ENCODE measurements at places on chromosomes 7 and 10.

DNA sequence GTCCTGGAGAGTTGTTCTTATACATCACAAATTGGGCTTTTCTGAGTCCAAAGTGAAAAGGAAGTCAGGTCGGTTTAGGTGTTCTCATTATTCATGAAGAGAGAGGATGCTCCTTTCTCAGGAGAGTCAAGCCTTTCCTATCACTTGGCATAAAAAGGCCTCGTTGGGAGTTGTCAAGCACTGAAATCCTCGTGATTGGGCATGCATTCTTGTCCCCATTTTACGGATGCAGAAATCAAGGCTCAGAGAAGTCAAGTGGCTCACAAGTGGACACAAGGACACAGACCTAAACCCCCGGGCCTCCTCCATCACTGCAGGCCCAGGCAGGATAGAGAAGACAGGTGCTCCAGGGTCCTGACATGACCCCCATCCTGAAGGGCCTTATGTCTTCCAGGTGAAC, 8.5 kb downstream of the RBP3 start:
- DNase-seq: no peak

DNA sequence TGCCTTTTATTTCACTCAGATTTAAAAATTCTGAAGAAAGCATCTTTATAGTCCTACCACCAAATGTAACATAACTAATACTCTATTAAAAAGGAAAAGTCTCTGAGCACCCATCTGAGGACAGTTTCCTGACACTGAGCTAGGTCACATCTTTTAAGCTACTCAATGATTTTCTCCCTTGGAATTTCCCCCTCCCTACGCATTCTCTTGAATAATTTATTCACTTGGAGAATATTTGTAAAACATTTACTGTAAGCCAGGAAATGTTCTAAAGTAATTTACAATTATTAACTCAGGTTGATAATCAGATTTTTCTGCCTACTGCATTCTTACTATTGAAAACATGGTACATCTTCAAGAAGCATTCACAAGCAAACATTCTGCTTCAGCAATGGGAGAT, 297.2 kb upstream of the VSTM2A start:
- no peak for DNase-seq

- no peak for DNase-seq
Measured at GRCh38 chr10:61592581-61592980, 70.1 kb upstream of the CABCOCO1 start.

DNA sequence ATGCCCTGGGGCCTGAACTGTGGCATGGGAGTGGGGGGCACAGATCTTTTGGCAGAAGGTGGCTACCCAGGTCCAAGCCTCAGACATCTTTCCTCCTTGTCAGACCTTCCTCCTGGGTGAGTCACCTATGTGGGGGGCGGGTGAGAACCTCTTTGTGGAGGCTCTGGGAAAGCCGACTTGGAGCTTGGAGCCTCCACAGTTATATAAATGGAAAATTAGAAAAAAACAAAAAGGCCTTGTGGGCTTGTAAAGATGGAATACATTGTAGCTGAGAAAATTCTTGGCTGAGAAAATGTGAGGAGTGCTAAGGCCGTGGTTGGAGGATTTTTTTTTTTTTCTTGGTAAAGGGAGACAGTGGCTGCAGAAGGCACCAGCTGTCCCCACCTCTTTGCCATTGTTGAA, 292.5 kb downstream of the CCDC3 start:
- DNase-seq: no peak

GRCh38 chr7:44561962-44562621, 11.6 kb downstream of the DDX56 start:
- DNase-seq: no peak

- DNase-seq: no peak
Measured at GRCh38 chr7:71133856-71134255, 1.9 kb downstream of the GALNT17 start.

GRCh38 chr10:28181478-28182096, 121.3 kb downstream of the MPP7 start:
- DNase-seq: no peak

DNA sequence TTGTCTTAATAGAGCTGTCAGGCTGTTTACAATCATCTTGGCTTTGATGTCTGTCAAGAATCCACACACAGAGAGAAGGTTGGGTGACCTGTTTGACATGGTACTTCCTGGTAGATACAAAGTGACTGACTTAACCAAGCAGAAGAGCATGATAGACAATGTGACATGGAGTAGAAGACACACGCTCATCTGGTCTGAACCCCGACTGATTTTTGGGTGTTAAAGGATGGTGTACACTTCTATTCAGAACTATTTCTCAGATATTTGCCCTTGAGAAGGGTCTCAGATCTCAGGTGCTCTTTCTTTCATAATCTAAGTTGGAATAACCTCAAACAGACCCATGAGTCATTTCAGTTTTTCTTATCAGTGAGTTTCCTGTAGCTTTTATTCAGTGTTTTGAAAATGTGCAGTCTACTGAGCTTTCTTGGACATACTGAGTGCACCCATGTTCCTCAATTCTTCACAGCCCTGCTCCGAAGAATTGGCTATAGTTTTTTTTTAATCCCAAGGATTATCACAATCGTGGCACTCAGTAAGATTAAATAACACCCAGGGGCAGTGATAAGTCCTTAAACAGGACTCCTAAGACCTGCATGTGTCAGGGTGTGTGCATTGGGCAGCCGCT, 46.4 kb upstream of the NXPH1 start:
- DNase-seq: no peak

DNA sequence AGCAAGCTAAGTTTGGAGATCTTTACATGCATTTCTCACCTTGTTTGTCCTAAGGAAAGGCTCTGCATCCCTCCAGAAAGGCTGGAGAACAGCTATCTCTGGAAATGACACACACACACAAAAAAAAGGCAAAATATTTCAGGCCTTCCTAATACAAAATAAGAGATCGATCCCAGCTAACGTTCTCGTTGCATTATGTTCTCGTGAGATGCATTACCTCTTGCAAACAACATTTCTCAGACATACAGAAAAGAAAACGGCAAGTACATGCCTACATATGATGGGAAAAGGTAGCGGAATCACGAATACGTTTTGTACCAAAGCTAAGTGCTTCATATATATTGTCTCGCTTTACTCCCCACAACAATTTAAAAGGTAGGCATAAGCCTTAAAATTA, 488 bp downstream of the MTERF1 start:
- DNase-seq: no peak

DNA sequence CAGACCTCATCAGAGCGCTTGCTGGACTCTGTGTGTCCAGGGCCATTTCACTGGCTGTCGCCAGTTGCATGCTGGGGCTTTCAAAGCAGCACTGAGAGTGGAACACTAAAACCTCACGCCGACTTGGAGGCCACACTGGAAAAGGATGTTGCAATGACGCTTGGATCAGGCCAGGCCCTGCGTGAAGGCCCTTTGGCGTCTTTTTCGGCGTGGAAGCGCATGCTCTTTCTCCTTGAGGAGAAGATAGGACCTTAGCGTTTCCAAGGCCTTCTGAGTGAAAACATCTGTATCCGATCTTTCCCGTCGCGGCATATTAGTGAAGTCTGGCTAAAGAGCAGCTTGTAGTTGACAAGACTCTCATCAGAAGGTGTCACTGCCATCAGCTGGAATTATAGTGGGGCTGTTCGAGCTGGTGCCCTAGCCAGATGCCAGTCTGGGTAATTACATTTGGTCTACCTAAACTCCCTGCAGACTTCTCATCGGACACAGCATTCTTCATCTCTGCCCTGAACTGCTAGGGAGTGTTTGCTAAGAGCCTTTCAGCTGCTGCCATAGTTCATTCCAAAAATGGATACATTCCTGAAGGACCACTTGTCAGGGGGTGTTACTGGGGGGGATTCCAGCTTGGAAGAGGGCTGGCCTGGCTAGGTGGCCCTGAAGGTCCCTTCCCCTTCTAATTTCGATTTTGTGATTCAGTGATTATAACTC, 167.7 kb upstream of the TCF7L2 start:
- no peak for DNase-seq

GRCh38 chr10:63504145-63504881, 16.9 kb upstream of the REEP3 start:
- no peak for DNase-seq

DNA sequence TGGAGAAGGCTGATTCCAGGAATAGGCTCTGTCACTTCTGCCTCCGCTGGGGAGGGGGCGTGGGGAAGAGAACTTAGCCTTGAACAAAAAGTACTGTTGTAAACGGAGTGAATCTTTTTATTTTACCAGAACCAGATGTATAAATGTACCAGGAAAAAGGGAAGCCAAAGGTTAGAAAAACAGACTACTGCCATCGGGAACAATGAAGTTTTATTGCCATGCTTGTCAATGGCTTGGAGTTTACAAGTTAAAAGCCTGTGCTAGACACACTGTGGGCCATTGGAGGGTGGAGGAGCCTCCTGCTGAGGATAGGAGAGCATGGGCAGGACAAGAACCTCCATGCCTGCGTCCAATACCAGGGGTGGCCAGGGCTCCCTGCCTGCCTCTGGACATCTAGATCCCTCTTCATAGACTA, 161.7 kb upstream of the LYZL2 start:
- no peak for DNase-seq

GRCh38 chr7:107169120-107170050, 582 bp downstream of the HBP1 start:
- DNase-seq: peak; percentile 93

GRCh38 chr10:132336064-132336746, 4.2 kb downstream of the LRRC27 start:
- no peak for DNase-seq

DNA sequence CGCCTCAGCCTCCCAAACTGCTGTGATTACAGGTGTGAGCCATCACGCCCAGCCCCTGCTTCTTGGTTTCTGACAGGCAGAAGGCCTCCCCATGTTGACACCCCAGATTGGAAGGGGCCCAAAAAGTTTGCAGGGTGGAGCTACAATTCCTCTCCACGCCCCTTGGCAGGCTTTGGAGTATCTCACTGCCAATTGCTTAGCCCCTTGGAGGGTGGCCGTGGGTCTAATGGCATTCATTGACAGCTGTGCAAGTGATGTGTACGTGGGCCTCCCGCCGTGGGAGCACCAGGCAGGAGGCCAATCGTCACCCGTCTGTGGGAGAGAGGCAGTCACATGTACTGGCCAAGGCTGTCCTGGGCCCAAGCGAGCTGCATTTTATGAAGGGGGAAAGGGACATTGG, 73.7 kb upstream of the PPIF start:
- no peak for DNase-seq

DNA sequence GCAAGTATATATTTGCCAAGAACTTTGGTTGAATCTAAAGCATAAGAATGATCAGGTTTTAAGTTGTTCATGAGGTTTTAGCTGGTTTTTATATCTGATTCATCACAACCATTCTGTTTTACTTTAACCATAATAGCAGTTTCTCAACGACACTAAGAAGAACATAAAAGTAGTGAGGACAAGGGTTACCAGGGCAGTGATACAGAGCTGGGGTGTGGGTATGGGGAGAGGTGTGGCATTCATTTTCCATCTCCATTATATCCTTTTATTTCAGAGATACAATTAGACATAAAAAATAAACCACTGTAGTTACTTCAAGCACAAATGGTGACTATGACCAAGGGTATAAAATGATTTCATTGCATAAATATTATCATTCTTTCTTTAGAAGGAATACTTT, 149.8 kb upstream of the STEAP4 start:
- no peak for DNase-seq

- DNase-seq: no peak
Measured at GRCh38 chr7:155721056-155721455, 76.6 kb downstream of the RBM33 start.

DNA sequence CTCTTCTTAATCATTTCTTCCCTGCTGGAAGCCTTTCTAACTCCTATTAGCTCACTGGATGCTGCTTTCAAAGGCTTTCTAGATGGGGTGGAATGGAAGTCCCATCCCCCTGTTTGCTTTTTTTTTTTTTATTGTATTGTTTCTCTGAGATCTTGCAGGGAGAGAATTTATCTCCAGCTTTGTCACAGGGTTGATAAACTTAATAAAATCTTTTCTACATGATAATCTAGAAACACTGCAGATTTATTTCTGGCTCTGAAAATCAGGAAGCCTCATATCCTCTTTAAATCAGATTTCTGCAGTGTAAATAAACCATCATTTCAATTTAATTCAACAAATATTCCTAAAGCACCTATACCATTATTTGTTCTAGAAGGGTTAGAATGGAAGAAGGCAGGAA, 37.2 kb upstream of the CHCHD3 start:
- no peak for DNase-seq

DNA sequence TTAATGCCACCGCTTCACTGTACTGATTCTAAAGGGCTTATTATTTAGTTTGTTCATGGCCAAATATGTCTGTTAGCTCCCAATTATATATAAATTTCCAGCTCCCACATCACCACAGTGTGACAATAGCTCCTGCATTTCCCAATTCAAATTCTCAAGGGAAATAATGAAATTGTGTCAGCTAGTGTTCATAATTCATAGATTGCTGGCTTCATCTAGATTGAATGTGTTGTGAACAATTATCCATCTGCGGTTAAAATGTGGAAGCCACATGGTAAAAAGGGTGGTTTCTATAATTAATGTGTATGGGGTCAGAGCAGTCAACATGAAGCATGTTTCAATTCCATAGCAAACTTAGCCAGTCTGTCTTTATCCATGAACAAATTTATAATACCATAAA, 154.3 kb downstream of the SEMA3E start:
- no peak for DNase-seq

DNA sequence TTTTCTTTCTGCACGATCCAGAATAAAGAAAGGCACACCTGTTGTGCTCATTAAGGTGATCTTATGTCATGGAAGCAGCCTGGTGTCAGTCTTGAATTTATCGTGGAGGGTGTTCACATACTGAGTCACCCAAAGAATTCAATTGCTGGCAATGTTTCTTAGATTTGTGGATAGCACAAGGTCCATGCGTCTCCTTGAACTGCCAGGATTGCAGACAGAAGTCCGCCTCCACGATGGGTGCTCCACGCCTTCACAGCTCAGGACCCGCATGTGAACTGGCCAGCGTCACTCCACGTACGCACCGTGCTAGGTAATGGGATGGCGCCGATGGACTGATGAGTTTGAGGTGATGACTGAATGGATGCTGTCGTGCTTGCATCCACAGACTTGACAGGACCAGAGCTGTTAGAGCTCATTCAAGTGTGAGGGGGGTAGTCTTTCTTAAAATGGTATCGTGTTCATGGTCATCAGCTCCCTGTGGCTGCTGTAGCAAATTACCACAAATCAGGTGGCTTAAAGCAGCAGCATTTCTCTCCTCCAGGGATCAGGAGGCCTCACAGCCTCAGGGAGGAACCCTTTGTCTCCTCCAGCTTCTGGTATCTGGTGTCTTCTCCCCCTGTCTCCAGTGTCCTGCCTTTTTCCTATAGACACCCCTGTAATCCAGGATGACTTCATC, 65.4 kb upstream of the DNAJB6 start:
- no peak for DNase-seq
